ENCODE measurements at places on chromosomes 11 and 22. TPM values are rescaled to one million over a fixed set of nuclear protein-coding genes. Genes with fewer than 3 reads are reported as not detected.

The OR10A5 gene
- total RNA-seq = not detected

The POLR2F gene
- 49.6 TPM for total RNA-seq

The TMEM191C gene
- total RNA-seq = 8.1 TPM

GRCh38 chr11:40647295-40647694 lies 812.2 kb downstream of the LRRC4C start:
- DNase-seq = no peak

DNA sequence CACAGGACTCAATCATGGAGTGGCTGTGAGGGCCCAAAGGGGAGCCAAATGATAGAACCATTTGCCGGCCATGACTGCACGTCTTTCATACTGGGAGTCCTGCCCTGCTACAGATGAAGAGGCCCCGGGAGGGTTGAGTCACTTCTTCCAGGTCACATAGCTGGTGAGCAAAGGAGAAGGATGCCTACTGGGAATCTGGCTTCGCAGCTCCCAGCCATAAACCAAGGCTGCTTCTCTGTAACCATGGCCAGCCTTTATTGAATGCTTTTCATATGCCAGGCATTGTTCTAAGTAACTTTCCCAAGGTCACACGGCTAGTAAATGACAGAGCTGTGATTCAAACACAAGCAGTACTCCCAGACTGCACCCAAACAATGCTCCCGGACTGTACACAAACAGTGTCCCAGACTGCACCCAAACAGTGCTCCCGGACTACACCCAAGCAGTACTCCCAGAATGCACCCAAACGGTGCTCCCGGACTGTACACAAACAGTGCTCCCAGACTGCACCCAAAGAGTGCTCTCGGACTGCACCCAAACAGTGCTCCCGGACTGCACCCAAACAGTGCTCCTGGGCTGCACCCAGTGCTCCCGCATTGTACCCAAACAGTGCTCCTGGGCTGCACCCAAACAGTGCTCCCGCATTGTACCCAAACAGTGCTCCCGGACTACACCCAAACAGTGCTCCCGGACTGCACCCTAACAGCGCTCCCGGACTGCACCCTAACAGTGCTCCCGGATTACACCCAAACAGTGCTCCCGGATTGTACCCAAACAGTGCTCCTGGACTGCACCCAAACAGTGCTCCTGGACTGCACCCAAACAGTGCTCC lies 89.8 kb downstream of the FBXO7 start:
- DNase-seq = no peak

DNA sequence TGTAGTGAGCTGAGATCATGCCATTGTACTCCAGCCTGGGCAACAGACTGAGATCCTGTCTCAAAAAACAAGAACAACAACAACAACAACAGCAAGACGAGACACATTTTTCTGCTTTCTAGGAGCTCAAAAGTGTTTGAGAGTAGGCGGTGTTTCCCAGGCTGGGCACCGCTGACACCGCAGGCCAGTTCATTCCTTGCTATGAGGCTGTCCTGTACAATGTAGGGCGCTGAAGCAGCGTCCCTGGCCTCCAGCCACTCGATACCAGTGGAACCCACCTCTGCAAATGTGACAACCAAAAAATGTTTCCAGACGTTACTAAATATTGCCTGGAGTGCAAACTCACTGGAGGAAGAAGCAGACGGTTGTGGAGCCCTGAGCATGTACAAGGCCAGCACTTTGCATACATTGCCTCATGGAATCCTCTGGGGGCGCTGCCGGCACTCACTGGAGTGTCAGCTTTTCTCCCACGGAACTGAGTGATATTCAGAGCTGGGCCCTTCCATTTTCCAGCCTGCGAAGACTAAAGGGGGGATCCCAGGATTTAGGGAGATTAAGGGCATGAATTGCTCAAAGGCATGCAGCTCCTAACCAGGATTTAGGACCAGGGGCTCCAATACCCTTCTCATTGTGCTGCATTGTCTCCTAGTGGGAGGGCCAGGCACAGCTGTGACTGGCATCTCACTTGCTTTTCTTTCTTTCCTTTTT lies 5.8 kb upstream of the MIEF1 start:
- peak; percentile 29 for DNase-seq

- DNase-seq = no peak
Measured at GRCh38 chr22:45246060-45246985, 5.6 kb upstream of the KIAA0930 start.

DNA sequence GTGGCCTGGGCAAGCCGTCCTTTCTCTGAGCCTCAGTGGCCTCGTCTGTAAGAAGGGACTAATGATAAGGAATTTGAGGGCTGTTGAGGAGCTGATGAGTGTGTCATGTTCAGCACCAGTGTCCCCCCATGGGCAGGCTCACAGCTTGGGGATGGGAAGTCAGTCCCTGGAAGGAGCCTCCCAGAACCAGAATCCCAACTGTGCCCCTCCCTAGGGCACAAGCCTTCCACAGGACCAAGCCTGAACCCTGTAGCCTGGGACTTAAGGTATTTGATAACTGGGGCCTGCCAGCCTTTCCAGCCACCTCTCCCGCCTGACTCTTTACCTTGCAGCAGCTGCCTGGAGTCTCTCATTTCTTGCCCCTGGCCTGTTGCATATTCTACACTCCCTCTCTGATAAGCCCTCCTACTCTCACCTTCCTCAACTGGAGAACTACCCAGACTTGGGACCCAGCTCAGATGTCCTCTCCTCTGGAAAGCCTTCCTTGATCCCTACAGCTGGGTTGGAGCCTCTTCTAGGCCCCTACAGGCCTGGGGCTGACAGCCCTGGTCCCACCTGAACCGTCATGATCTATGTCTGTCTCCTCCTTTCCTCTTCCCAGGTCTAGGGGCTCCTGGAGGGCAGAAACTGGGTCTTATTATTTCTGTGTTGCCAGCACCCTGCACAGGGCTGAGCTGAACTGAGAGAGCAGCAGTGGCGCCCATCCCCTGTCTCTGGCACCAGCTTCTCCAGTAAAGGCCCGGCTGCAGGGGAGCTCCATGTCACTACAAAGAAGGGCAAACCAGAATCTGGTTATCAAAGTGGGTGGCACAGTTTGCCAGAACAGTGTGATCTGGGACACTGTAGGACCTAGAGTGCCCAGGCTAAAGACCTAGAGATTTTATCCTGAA lies 1.6 kb downstream of the P2RY2 start:
- DNase-seq = no peak

- no peak for DNase-seq
Measured at GRCh38 chr11:49995565-49995964, 13.2 kb upstream of the OR4C12 start.

DNA sequence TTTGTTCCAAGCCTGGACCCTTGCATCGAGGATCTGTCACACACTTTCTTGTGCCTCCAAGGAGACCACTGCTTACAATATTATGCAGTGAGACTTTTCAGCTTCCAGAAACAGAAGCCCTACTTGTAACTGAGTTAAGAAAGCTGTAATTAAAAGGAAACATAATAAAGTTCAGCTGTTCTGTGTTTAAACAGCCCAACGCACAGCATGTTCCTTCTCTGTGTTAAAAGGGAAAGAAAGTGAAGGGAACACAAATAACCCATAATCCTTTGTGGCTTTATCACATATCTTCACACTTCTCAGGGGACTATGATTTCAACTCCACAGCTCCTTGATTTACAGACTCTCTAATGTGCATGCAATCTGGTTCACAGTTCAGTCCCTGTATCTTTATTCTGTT lies 200.3 kb upstream of the MTNR1B start:
- DNase-seq = no peak

DNA sequence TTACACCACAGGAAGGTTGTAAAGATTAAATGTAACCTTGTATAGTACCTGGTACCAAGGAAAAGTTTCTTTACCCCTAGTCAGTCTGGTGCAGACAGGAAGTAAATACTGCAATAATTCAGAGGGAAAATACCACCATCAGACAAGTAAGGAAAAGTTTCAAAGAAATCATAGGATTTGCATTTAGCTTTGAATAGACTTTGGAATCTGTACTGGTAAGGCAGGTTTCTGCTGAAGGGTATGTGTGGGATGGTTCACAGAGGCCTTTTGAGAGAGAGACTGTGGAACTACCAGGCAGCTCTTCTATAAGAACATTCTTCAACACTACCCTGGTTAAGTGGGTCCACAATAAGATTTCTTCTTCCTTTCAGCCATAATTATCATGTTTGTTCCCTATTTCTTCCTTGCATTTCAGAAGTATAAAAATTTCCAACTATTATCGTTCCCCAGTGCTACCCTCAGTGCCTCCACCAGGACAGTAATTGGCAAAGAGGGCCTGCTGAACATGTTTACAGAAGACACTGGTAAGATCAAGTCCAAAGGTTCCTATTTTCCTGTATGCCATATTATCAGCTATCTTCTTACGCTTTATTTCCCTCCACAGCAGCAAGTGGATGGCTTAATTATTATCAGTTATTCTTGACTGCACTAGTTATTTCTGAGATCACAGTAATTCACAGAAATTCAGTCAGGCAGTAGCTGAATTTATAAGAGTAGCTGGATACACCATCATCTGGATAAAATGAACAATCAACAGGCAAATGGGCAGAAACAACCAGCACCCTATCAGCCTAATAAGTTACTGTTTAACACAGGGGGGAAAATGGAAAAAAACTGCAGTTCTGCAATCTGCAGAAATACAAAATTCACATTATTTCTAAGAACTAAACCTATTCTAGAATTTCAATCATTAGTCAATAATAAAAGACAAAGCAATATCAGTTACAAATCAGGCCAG lies 48.5 kb downstream of the PITPNB start:
- no peak for DNase-seq

DNA sequence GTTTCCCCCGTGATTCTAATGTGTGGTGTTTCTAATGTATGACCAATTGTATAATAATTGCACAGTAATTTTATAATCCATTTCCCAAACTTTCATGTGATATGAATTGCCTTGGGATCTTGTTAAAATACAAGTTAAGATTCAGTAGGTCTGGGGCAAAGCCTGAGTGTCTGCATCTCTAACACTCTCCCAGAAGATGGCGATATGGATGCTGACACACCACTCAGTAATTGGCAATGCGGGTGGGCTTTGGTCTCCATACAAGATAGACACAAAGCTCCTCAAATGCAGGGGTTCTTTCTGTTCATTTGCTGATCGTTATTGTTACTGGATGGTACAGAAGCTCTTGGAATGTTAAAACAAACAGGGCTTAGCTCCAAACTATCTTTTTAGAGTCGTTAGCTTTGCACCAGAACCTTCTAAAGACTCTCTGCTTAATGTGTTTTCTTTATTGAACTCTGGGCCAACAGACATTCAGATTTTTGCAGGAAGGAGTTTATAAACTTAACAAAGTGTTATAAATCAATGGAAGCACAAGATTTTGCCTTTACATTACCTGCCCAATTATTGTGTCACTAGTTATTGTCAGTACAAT lies 45.4 kb upstream of the ANO3 start:
- no peak for DNase-seq

DNA sequence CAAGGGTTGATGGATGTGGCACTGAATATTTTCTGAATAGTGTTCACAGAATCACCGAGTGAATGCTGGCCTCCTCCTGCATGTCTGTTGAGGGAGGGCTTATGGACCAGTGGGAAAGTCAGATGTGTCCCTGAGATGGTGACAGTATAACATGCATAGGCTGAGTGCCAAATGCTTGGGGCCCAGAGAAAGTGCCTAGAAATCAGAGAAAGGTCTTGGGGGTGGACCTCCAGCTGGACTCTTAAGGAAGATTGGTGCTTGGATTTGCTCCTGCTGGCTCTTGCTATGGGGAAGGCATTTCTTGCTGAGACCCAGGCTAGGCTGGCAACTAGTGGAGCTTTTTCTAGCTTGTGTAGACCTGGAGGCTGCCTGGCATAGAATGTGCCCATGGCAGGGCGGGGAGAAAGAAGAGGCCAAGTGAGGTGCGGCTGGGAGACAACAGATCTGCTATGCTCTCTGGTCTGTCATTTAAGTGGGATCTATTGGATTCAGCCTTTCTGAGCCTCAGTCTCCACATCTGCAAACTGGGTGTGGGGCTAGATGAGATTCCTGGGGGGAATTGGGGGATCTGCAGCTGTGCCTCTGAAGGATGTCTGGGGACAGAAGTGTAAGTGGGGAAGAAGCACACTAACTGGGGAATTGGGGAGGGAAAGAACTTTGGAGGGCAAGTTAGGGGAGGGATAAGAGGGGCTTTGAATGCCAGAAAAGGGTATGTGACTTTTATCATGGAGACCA lies 27.4 kb downstream of the ZNRF3 start:
- no peak for DNase-seq
